Upper lobe of left lung (tissue), 6 donors: ENCODE measurements at places on chromosomes 3 and 15. TPM values are rescaled to one million over a fixed set of nuclear protein-coding genes. Genes with fewer than 3 reads are reported as not detected.

- peak; percentile 39 for DNase-seq
These were observed 130.1 kb upstream of the PRICKLE2 start for GRCh38 chr3:64355401-64355807.

DNA sequence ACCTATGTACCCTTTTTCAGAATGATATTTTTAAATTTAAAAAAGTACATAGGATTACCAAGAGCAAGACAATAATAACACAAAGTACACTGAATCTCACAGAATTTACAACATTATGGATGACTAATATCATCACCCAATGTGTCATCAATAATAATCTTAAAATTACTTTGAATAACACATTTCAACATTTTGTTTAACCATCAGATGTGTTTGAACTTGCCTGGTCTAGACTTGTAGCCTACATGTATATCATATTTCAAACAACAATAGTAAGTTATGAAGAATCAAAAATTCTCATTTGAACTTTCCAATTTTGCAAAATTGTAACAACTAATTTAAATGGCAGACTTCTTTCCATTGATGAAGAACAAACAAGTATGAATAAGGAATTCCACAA, 15.1 kb downstream of the LRRC3B start:
- DNase-seq, result no peak

The NTRK3 gene
- total RNA-seq, result 4.2 TPM

DNA sequence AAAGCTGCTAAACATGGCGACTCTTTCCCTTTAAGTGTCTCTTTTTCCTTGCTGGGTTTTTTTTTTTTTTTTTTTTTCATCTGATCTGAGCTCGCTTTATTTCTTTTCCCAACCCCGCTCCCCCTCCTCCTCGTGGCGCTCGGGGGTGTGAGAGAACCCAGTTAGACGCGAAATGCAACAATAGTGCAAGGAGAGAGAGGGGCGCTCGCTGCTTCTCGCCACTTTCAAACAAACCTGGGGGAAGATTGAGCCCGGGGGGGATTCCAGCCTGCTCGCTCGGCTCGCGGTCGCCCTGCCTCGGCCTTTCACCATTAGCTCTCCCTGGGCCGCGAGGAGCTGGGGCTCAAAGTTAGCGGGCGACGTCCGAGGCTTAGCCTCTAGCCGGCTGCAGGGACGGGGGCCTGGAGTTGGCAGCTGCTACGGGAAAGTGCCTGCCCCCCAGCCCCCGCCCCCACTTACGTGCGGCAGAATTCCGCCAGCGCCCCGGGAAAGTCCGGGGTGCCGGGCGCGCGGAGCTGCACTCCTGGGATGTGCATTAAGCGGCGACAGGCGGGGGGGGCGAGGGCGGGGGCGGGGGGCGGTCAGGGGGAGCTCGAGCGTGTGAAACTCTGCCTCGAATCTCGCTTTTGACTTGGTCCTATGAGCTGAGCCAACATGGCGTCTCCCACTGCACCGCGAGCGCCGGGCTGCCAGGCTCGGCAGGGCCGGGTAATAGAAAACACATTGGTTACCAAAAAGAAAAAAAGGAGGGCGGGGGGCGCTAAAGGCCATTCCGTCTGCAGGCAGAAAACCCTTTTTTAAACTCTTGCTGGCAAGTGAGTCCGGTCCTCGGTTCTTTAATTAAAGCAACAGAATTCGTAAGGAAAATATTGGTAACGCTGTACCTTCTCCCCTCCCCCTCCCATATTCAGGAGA, 10.4 kb downstream of the NR2F2 start:
- DNase-seq, result peak; percentile 87

The FOXB1 gene
- not detected for total RNA-seq

The PRR20G gene
- not detected for total RNA-seq

The ERICH6 gene
- not detected for total RNA-seq

- no peak for DNase-seq
These were observed 28.4 kb downstream of the TMEM40 start for GRCh38 chr3:12730506-12731242.

DNA sequence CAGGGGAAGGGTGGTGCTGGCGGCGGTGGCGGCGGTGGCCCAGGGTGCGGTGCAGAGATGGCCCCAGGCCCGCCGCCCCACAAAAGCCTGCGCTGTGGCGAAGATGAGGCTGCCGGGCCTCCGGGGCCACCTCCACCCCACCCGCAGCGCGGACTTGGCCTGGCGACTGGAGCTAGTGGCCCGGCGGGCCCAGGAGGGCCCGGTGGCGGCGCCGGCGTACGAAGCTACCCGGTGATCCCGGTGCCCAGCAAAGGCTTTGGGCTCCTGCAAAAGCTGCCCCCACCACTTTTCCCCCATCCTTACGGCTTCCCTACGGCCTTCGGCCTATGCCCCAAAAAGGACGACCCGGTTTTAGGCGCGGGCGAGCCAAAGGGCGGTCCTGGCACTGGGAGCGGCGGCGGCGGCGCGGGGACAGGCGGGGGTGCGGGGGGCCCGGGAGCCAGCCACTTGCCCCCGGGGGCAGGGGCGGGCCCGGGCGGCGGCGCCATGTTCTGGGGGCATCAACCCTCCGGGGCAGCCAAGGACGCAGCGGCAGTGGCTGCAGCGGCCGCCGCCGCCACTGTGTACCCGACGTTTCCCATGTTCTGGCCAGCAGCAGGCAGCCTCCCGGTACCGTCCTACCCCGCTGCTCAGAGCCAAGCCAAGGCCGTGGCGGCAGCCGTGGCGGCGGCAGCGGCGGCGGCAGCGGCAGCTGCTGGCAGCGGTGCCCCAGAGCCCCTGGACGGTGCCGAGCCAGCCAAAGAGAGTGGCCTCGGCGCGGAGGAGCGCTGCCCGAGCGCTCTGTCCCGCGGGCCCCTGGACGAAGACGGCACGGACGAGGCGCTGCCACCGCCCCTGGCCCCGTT, 1.6 kb downstream of the SKOR1 start:
- no peak for DNase-seq

- DNase-seq, result no peak
These were observed 36.1 kb upstream of the MYO5C start for GRCh38 chr15:52331490-52332240.

DNA sequence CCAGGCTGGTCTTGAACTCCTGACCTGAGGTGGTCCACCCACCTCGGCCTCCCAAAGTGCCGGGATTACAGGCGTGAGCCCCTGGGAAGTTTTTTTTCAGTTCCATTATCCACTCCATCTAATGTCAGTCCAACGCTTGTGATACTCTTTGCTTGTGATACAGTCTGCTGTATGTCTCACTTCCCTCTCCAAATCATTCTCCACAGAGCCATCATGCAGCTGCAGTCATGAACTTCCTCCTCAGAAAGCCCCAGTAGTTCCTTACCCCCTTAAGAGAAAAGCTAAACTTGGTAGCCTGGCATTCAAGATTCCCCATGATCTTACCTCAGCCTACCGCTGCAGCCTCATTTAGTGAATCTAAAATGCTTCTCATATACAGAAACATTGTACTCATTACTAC, 2.3 kb downstream of the ARPC4 start:
- DNase-seq, result no peak

DNA sequence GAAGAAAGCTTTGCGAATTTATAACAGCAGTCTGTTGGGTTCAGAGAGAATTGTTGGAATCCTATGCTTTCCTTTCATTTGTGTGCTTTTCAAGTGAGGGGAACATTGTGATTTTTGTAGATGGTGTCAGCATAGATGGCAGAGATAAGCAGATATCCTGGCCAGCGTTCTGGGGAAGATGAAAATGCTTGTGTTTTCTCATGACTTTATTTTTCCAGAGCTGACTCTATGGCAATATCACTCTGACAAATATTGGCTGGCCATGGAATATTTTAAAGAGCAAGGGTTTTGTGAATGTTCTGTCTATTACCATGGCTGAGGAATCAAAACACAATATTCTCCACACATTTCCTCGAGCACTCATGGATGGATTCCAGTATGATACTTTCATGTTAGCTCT, 108.8 kb downstream of the MITF start:
- no peak for DNase-seq

The LPP gene
- 196 TPM for total RNA-seq

GRCh38 chr3:98855806-98856400, 45.6 kb downstream of the DCBLD2 start:
- DNase-seq, result no peak

GRCh38 chr3:129045675-129046036, 14.9 kb upstream of the GP9 start:
- peak; percentile 90 for DNase-seq

The CD86 gene
- total RNA-seq, result 15.8 TPM

DNA sequence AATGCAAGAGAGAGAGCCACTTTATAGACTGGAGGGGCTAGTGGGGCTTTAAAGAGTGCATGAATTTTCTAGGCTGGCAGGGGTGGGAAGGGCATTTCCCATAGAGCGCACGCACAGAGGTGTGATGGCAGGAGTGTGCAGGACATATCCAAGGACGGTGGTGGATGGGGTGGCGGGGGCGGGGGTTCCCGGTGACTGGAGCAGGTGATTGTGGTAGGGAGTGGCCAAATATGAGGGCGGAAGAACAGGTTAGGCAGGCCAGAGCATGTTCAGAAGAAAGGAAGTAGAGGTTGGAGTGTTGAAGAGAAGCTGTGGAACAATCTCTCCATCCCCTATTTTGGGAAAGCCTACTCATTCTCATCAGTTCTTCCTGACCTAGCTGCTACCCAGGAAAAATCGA, 18.1 kb downstream of the FAM81A start:
- DNase-seq, result peak; percentile 73

DNA sequence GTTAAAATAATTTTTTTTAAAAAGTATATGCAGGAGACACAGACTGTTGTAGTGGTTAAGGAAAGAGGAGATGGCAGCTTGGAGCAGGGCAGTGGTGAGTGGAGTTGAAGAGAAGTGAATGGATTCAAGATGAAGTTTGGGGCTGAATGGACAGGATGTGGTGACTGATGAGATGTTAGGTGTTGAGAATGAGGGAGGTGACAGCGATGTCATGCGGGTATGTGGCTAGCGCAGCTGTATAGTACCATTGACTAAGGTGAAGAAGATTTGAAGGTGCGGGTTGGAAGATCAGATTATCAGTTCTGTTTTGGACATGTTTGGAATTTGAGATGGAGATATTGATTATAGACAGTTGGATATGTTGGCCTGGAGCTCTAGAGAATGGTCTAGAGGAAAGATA, 20.1 kb downstream of the FBXO22 start:
- DNase-seq, result no peak

- DNase-seq, result no peak
These were observed 13.9 kb downstream of the STAC start for GRCh38 chr3:36394176-36394575.

The ANKUB1 gene
- total RNA-seq, result 3.0 TPM
